Stimulated activated CD4-positive, alpha-beta T cell treated with anti-CD3 and anti-CD28 coated beads, Interleukin-4, amount 100 ng/mL, for 4 hours (primary cell): ENCODE measurements at places on chromosomes 2 and 18.

DNA sequence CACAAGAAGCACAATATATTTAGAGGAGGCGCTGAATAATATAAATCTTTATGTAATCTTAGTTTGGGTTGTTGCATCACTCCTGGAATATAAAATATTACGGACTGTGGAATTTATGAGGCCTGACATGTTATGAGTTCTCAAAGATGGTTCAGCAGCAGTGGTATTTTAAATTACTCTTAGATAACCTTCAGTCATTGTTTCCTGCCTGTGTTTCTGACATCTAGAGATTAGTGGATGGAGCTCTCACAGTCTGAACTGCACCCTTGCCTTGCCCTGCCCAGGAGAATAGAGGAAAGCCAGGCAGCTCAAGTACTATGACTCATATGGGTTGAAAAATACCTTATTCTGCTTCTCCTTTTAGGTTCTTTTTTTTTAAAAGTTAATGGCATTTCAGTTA is 70.0 kb downstream of the ACSL3 start:
- no peak for DNase-seq

GRCh38 chr18:45635893-45636509 is 20.7 kb downstream of the SLC14A2 start:
- no peak for DNase-seq

GRCh38 chr18:48230467-48231113 is 178.6 kb downstream of the ZBTB7C start:
- no peak for DNase-seq

DNA sequence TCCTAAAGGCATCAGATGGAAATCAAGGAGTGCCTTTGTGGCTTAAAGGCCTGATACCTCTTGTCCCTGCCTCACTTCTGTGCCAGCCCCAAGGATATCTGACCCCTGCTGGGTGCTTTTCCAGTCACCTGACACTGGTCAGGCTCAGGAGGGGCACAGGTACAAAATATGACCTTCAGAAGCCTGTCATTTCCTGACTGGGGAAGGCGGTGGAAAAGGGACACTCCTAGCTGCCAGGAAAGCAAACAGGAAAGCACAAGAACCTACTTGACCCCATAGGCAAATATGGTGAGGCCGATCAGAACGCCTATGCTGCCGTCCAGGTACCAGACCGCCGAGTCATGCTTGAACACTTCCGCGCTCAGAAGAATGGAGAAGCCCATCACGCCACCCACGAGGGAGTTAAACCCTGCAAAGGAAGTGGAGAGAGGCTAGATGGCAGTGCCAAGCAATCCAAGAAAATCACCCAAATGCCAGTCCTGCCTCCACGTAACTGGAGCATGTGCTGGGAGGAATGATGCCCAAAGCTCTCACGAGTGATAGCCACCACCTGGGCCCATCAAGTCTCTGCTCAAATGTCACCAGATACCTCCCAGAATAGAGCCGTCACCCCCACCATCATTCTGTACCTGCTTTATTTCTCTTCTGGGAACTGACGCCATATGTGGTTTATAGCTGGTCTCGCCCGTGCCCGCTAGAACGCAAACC is 204.0 kb downstream of the MGAT5 start:
- no peak for DNase-seq

DNA sequence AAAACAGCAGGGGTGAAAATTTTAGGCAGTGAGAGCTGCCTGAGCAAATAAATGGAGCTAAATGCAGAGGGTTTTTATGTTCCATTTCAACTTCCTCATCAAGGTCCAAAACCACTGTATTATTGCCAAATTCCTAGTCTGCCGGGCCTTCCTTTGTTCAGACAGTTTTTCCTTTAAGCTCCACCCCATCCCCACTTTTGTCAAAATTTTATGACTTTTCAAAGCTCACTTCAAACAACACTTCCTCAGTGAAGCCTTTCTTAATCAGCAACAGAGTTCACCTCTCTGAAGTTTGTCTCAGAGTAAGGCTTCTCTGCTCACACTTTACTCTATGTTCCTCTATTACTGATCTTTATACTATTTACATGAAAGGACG is 81.3 kb downstream of the CERKL start:
- DNase-seq = no peak

DNA sequence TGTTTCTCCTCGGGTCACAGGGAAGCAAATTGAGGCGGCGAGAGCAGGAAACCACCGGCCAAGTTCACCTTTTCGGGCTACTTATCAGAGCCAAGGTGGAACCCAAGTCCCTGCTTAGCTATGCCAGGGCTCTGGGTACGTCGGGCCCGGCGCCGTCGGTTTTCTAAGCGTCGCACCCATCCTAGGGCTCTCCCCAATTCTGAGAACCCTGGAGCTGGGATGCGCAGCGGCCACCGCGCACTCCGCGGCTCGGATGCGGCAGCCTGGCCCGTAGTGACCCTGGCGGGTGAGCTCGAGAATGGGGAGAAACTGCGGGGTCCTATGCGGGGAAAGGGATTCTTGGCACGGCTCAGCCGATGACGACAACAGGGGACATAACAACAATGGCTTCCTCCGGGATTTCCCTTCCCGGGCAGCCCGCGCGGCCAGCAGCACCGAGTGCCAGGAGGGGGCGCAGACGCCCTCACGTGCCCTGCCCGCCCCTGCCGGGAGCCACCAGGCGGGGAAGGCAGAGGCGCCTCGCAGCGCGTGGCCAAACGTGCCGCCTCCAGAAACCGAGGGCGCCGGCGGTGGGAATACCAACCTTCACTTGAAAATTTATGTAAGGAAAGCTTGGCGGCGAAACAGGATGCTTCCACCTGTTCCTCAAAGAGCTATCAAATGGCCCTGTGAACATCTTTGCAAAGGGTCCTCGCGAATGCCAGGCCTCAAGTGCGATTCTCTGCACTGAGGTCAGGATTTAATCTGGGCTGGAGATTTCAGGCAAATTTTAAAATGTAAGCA is 2.1 kb upstream of the SLC30A3 start:
- peak; percentile 66 for DNase-seq

GRCh38 chr2:201157694-201158093 is 25.2 kb upstream of the CASP10 start:
- no peak for DNase-seq

DNA sequence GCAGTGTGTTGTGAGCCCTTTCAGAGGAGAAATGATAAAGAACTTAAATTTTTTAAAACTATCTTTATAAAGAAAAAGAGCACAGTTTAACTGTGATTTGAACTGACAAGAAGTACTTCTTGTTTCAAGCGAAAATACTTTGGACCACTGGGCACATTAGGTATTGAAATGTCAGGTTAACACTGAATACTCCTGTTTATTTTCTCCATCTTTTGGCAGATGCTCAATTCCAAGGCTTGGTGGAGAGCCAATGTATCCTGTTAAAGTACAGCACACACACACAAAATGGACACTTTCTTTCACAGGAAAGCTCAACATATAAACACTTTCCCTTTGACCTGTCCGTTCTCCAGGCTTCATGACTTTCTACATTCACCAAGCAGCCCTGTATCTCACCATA is 32.6 kb upstream of the SP3 start:
- no peak for DNase-seq

DNA sequence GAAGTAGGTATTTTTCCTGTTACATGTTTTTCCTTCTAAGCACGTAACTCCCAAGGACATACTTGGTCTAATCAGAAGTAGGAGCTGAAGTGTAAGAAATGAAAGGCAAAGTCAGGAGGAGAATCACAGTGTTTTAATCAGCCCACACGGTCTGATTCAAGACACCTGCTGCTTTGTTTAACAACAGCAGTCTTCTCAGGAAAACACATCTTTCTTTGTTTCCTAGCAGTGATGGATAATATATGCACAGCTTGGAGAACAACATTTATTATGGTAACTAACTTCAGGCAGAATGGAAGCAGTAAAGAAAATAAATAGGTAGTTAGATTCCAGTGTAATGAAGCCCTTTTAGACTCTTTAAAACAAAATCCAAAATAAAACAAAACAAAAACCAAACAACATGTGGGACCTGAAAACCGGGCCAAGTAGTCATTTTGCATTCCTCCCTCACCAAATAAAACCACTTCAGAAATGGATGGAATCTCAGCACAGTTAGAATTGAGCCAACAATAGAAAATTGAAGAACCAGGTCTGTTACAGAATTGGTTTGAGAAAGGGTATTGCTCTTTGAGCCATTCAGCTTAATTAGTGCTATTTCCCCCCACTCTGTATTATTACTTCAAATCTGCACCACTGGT is 61.1 kb upstream of the UGP2 start:
- DNase-seq = no peak

GRCh38 chr18:25420077-25420825 is 68.3 kb upstream of the ZNF521 start:
- DNase-seq = no peak

GRCh38 chr2:15092691-15093090 is 460.2 kb downstream of the LRATD1 start:
- DNase-seq = no peak

DNA sequence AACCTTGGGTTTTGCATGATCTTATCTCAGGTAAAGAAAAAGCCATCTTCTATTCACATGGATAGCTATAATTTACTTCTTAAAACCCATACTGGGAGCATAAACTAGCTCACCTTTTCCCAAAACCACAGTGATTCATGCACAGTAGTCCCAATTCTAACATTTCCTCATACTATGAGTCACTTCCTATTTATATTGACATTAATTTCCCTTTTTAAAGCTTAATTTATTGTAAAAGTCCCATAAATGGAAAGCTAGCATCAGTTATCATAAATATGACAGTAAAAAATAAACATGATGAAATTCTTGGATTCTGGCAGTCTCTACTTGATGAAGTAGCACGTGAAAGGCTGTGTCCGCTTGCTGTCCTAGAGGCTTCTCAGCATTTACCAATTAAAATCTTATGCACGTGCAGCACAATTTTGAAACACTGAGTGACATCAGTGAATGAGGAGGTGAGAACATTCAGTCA is 180.1 kb downstream of the CDH2 start:
- no peak for DNase-seq

GRCh38 chr2:170763232-170763631 is 6.9 kb upstream of the ERICH2 start:
- DNase-seq = no peak

GRCh38 chr2:239444626-239445577 is 44.1 kb upstream of the HDAC4 start:
- no peak for DNase-seq

GRCh38 chr2:136305517-136306192 is 187.7 kb upstream of the CXCR4 start:
- DNase-seq = peak; percentile 65

GRCh38 chr2:230980468-230980867 is 15.5 kb upstream of the SPATA3 start:
- no peak for DNase-seq

DNA sequence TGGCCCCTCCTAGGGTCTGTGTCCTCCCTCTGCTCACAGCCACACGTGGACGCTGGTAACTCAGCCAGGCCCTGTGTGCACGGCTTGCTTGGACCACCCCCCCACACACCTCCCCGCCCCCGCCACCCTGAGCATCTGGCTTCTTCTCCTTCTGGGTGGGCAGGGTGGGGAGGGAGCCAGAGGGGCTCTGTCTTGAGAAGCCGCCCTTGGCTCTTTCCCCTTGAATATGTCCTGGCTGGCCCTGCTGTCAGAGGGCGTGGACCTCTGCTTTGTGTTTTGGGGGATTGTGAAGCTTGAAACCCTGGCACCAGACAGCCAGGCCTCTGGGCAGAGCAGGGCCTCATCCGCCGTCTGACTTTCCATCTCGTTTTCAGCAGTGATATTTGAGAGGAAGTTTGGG is 72.1 kb downstream of the GLI2 start:
- no peak for DNase-seq

- no peak for DNase-seq
Measured at GRCh38 chr18:25055076-25055475, 296.9 kb downstream of the ZNF521 start.

DNA sequence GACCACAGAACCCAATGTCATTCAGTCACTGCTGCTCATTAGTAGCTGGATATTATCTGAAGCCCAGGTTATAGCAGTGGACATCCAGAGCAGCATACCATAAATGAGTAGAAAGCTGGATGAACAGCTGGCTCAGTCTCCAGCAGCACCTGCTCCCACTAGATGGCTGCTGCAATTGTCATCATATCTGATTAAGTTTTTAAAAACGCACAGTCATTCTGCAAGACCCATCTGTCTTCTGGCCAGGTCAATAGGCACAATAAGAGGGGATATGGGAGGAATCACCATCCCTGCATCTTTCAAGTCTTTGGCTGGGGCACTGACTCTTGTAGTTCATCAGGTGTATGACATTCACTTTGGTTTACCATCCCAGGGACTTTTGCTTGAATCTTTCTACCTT is 55.1 kb upstream of the XDH start:
- no peak for DNase-seq

DNA sequence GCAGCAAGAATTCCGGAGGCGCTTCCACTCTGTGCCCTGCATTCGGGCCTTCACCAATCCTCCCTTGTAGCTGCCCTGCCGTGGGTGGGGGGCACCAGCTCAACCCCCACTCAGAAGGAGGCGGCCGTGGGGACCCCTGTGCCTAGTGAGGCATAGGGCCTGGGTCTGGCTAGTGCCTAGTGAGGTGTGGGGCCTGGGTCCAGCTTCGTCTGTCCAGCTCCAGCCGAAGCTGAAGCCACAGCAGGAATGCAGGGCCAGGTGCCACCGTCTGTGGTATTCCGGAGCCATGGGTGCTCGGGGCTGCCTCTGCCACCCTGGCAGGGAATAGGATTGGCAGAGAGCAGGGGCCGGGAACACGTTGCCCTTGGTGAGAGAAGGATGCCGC is 12.3 kb downstream of the ODC1 start:
- no peak for DNase-seq

DNA sequence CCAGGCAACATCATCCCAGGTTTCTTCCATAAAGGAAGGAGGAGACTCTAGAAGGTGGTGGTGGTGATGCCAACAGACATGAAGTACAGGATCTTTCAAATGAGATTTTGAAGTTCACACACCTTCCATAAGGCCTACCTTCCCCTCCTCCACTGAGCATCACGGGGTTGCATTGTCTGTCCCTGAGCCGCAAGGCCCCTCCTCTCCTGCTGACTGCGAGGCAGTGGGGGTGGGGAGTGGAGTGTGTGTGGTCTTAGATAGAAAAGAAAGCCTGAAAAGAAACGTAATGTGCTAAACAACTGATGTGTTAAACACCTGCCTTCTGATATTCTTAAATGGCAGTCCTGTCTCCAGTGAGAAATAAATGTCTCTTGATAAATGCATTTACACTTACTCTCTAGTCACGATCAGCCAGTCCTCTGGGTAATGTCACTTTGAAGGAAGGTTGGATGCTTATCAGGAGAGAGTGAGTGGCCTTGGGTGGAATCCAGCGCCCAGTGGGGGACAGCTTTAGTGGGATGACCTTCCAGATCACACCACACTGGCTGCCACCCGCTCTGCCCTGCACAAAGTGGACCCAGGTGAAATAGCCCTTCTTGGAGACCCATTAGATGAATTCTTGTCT is 5.5 kb upstream of the SCYGR5 start:
- no peak for DNase-seq
